ENCODE measurements at places on chromosomes 12 and 14. TPM values are rescaled to one million over a fixed set of nuclear protein-coding genes. Genes with fewer than 3 reads are reported as not detected.
A peak's percentile ranks its signal among the peaks of the same experiment; 100 is the strongest.

Gene C14orf132
- 6.6 TPM for total RNA-seq

Gene CCDC184
- 2.0 TPM for total RNA-seq

DNA sequence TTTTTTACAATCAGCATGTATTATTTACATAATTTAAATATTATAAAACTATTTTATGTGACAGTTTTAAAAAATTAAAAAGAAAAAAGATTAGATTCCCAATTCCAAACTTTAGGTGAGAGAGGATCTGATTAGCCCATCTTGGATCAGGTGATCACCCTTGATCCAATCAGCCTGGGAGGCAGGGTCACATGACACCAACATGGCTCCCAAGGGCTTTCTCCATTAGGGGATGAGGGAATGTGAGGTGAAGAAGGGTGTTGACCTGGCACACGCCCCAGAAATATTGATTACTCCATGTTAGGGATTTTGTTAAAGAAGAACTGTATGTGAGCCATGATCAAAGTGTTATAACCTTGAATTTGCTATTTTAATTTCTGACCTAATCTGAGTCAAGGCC is 225.4 kb downstream of the RBM19 start:
- no peaks in the 10 kb centered on the region for H3K27me3 ChIP-seq
- no peak overlapping the region for H3K4me3 ChIP-seq
- no peak overlapping the region for H3K27ac ChIP-seq
- no peaks in the 10 kb centered on the region for H3K36me3 ChIP-seq

Gene SERPINA3
- total RNA-seq = 1,497 TPM

Gene LRTM2
- total RNA-seq = not detected

- H3K27ac ChIP-seq = peak overlapping the region; percentile 62
- no peaks in the 10 kb centered on the region for H3K36me3 ChIP-seq
- H3K4me3 ChIP-seq = no peak overlapping the region
- DNase-seq = peak; percentile 64
- H3K27me3 ChIP-seq = no peaks in the 10 kb centered on the region
Measured at GRCh38 chr14:50659327-50659974, 8.7 kb downstream of the SAV1 start.

Gene FAIM2
- 1.9 TPM for total RNA-seq

Gene RHEBL1
- 1.3 TPM for total RNA-seq

- H3K36me3 ChIP-seq = no peaks in the 10 kb centered on the region
- no peak overlapping the region for H3K4me3 ChIP-seq
- no peak for DNase-seq
- no peaks in the 10 kb centered on the region for H3K4me1 ChIP-seq
Measured at GRCh38 chr12:51976376-51977160, 25.1 kb downstream of the ACVR1B start.

GRCh38 chr12:58776144-58776543 is 144.2 kb downstream of the LRIG3 start:
- H3K4me1 ChIP-seq = no peaks in the 10 kb centered on the region
- no peaks in the 10 kb centered on the region for H3K27me3 ChIP-seq
- no peak overlapping the region for H3K4me3 ChIP-seq
- no peaks in the 10 kb centered on the region for H3K36me3 ChIP-seq
- no peak for DNase-seq
- no peak overlapping the region for H3K27ac ChIP-seq

Gene APOLD1
- 236 TPM for total RNA-seq

Gene KRT82
- not detected for total RNA-seq

DNA sequence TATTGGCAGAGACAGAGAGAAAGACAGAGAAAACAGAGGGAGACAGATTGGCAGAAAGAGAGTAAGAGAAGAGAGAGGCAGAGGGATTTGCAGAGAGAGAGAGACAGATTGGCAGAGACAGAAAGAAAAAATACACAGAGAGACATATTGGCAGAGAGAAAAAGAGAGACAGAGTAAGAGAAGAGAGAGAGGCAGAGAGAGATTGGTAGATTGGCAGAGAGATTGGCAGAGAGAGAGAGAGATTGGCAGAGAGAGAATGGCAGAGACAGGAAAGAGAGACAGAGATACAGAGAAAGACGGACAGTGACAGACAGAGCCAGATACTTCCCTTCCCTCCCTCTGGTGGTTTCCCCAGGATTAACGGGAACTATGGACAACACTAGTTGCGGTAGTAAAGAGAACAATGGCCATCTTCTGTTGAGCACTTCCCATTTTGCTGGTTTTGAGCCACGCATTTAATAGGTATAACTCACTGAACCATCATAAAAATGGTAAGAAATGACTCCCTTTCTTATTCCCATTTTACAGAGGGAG is 2.6 kb upstream of the NOS1 start:
- DNase-seq = no peak
- H3K4me1 ChIP-seq = no peaks in the 10 kb centered on the region
- H3K27ac ChIP-seq = no peak overlapping the region

Gene OR10AD1
- total RNA-seq = not detected

DNA sequence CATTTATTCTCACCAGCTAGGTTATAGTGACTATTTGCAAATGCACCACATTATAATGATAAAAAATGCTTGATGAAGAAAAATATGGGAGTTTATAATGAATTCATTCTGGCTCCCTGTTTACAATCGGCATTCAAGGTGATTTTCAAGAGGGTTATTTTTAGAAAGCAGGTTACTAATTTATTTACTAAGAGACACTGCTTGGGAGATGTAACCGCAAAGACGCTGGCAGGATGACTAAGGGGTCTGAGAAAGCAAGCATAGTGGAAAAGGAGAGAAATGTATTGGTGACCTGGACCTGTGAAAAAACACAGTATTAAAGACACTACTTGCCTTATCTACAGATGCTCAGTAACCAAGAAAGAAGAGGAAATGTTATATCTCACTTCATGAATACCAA is 13.3 kb upstream of the PITPNM2 start:
- H3K4me3 ChIP-seq = no peak overlapping the region
- H3K27ac ChIP-seq = no peak overlapping the region
- H3K36me3 ChIP-seq = no peaks in the 10 kb centered on the region
- no peak for DNase-seq
- no peaks in the 10 kb centered on the region for H3K27me3 ChIP-seq
- H3K4me1 ChIP-seq = no peaks in the 10 kb centered on the region

GRCh38 chr12:13362260-13362841 is 165.8 kb downstream of the EMP1 start:
- no peak overlapping the region for H3K27ac ChIP-seq
- H3K4me3 ChIP-seq = no peak overlapping the region
- no peaks in the 10 kb centered on the region for H3K4me1 ChIP-seq
- no peaks in the 10 kb centered on the region for H3K27me3 ChIP-seq

- no peaks in the 10 kb centered on the region for H3K36me3 ChIP-seq
- no peak overlapping the region for H3K4me3 ChIP-seq
- H3K4me1 ChIP-seq = no peaks in the 10 kb centered on the region
- H3K27ac ChIP-seq = no peak overlapping the region
Measured at GRCh38 chr12:105018012-105018411, 31.9 kb downstream of the NOPCHAP1 start.

Gene IQSEC3
- 0.73 TPM for total RNA-seq

- no peaks in the 10 kb centered on the region for H3K36me3 ChIP-seq
- no peak for DNase-seq
- no peak overlapping the region for H3K4me3 ChIP-seq
- no peak overlapping the region for H3K27ac ChIP-seq
Measured at GRCh38 chr12:5771756-5772155, 173.3 kb downstream of the ANO2 start.

DNA sequence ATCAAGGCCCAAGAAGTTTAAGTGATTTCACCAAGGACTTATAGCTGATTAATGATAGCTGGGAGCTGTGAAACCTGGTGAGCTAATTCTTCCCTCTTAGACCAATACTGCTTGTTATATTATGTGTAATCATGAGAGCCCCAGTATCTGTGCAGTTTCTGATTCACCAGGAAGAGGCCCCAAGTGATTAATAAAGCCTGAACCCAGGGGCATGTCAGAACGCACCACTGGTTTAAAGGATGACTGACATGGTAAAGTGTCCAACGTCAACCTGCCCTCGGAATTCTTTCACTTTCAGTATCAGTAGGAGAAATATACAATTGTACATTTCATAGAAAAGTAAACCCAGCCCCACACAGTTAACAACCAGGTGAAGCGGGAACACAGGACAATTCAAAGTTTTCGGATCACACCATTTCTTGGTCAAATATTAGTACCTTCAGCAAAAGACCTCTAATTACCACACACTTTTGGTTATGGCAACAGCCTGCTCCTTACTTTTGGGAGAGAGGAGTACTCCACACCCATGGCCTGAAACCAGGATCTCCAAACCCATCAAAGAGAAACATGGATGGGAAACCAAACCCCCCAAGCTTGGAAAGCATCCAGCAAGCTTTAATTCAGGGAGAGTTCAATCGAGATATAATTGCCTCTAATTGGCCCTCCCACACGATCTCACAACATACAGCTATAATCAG is 28.5 kb downstream of the TMCC3 start:
- DNase-seq = no peak
- no peaks in the 10 kb centered on the region for H3K4me1 ChIP-seq
- peak overlapping the region; percentile 4 for H3K4me3 ChIP-seq
